ENCODE measurements at places on chromosomes 1 and 21.

GRCh38 chr1:41710980-41711379, 207.7 kb downstream of the HIVEP3 start:
- DNase-seq = no peak

GRCh38 chr1:20123722-20124455, 4.6 kb upstream of the PLA2G2D start:
- DNase-seq = no peak

GRCh38 chr1:159913451-159914192, 11.7 kb downstream of the TAGLN2 start:
- DNase-seq = no peak

GRCh38 chr1:67735206-67735605, 50.2 kb downstream of the GADD45A start:
- no peak for DNase-seq

DNA sequence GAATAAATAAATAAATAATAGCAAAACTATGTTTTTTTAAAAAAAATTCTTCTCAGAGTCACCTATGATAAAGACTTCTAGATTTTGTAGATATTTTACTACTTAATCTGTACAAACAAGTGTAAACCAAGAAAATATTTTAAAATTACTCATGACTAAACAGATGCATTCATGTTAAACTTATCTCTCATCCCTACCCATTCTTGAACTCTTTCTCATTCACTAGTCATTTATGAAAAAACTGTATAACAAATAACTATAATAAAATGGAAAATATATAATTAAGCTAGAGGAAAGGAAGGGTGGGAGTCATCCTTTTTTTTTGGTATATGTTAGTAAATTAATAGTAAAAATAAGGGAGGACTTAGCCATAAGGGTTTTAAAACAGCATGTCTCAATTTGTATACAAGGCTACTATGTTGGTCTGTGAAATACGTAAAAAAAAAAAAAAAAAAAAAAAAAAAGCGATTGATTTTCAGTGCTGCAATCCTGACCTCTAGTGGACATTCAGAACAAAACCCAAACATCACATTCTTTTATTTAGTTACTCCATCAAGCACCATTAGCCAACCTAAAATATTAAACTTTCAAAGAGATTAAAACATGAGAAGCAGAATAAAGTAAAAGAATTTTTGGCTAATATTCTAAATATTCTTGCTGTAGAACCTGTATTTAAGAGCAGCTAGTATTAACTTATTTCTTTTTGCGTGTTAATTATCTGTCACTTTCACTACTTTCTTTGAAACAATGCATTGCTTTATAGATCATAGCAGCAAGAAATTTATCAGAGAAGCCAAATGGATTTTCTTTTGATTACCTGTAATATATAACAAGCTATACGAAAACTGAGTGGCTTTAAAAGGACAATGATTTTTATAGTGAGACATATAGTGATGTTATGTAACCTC, 255.8 kb upstream of the CACYBP start:
- DNase-seq = no peak

DNA sequence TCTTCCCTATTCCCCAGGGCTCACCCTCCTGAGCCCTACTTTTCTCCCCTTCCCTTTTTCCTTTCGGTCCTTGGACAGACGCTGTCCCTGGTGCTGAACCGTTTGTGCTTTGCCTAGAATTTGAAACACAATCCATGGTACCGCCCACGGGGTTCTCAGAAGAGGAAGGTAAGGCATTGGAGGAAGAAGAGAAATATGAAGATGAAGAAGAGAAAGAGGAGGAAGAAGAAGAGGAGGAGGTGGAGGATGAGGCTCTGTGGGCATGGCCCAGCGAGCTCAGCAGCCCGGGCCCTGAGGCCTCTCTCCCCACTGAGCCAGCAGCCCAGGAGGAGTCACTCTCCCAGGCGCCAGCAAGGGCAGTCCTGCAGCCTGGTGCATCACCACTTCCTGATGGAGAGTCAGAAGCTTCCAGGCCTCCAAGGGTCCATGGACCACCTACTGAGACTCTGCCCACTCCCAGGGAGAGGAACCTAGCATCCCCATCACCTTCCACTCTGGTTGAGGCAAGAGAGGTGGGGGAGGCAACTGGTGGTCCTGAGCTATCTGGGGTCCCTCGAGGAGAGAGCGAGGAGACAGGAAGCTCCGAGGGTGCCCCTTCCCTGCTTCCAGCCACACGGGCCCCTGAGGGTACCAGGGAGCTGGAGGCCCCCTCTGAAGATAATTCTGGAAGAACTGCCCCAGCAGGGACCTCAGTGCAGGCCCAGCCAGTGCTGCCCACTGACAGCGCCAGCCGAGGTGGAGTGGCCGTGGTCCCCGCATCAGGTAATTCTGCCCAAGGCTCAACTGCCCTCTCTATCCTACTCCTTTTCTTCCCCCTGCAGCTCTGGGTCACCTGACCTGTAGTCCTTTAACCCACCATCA, 10.4 kb downstream of the BCAN start:
- DNase-seq = no peak

DNA sequence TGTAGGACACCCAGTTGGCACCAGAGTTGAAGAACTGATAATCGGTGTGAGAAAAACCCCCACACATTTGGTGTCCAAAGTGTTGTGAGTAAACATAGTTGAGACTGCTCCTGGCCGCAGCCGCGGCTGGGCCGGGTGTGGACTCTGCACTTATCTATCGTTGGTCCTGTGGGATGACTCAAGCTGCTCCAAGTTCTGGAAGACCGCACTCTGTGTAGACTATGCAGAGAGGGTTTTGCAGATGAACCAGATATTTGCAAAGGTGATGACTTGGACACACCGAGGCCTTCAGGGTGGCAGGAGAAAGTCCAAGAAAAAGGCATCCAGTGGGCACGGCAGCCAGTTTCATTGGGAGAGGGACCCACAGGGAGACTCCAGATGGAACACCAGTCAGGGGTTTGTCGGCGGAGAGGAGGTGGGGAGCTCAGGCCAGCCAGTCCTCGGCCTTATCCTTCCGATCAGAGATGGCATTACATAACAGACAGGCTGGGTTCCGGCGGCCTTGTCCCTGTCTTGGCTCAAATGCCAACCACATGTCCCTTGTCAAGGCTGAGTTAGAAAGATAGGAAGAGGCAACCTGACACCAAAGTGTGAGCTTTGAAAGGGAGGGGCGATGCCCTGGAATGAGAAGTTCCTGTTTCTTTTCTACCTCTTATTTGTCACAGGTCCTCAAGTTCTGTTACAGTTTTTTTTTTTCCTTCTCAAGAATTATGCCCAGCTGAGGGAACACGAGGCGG, 21.1 kb downstream of the C2CD2 start:
- DNase-seq = no peak

GRCh38 chr1:74673351-74674111, at the start of gene ERICH3:
ERICH3 (minus strand) TSS chr1:74673792; CDS start chr1:74673519, 273 bp downstream.
- no peak for DNase-seq

DNA sequence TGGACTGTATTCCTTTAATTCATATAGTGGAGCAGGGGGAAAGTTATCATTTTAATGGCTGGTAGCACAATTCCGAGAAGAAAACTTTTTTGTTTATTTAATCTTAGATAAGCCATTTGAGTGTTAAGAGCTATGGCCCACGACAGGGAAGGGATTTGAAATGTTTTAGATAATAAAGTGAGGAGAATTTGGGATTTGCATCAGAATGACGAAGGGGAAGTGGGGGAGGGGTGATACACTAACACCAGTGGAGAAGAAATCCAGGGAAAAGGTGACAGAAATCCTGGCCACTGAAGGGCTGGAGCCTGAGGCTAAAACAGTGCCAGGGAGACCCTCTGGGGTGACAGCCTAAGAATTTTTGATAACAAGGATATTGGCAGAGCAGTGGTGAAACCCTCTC, 21.0 kb downstream of the LEPR start:
- no peak for DNase-seq

DNA sequence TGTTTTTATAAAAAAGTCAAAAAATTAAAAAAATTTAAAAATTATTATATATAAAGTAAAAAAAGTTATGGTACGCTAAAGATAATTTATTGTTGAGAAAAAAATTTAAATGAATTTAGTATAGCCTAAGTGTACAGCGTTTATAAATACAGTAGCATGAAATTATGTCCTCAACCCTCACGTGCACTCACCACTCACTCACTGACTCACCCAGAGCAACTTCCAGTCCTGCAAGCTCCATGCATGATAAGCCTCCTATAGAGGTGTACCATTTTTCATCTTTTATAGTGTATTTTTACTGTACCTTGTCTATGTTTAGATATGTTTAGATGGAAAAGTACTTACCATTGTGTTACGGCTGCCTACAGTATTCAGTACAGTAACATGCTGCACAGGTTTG, 5.1 kb downstream of the DISC1 start:
- DNase-seq = no peak

- no peak for DNase-seq
These were observed 4.2 kb upstream of the SIM2 start for GRCh38 chr21:36694593-36695282.

GRCh38 chr1:99384021-99384420, 119.7 kb downstream of the PLPPR4 start:
- DNase-seq = no peak

DNA sequence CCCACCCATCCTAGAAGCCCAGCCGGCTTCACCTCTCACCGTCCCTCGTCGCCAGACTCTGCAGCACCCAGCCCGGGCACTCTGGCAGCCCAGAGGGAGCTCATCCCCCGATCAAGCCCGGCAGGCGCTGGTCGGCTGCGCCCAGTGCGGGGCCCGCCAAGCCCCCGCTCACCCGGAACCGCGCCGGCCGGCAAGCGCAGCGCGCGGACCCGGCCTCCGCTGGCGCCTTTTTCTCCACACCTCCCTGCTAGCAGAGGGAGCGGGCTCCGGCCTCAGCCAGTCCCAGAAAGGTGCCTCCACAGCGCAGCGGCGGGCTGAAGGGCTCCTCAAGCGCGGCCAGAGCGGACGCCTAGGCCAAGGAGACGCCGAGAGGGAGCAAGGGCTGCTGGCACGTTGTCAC, 2023.3 kb downstream of the NCAM2 start:
- no peak for DNase-seq

GRCh38 chr1:172835834-172836233, 176.9 kb downstream of the FASLG start:
- DNase-seq = no peak

Measured in activated CD8-positive, alpha-beta memory T cell treated with anti-CD3 and anti-CD28 coated beads for 1 hour (primary cell).